ENCODE measurements at places on chromosomes 16 and 17.

GRCh38 chr16:69089091-69089910 is 16.2 kb upstream of the HAS3 start:
- peak; percentile 21 for DNase-seq

DNA sequence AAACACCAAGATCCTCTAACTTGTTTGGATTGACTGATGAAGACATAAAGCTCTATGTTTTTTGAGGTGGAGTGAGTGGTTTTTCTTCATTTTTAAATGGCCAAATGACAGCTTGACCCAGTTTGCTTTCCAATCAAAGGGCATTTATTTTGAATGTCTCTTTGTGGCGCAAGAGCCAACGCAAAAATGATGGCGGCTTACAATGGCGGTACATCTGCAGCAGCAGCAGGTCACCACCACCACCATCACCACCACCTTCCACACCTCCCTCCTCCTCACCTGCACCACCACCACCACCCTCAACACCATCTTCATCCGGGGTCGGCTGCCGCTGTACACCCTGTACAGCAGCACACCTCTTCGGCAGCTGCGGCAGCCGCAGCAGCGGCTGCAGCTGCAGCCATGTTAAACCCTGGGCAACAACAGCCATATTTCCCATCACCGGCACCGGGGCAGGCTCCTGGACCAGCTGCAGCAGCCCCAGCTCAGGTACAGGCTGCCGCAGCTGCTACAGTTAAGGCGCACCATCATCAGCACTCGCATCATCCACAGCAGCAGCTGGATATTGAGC is 329 bp downstream of the NLK start:
- DNase-seq = no peak

GRCh38 chr17:79028496-79029326 is 4.7 kb downstream of the C1QTNF1 start:
- DNase-seq = no peak

DNA sequence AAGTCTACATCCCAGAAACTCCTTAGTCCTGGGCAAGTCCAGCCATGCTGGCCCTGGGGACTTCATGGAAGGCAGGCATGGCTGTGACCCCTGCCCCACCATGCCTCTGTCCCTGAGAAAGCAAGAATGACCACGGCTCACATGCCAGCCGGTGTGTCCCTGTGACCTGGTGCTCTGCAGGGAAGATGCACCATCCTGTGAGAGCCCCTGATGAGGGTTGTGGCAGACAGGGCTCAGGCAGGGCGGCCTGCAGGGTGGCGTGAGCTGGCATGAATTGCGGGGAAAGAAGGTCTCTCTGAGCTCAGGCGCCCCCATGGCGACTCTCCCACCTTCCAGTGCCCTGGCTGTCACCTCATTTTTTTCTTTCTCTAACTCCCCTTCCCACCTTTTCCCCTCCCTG is 260.3 kb downstream of the RBFOX3 start:
- DNase-seq = no peak

- DNase-seq = peak; percentile 22
Observed at GRCh38 chr17:43556292-43556691, 10.2 kb upstream of the ETV4 start.

GRCh38 chr16:64872101-64872500 is 249.8 kb downstream of the CDH11 start:
- no peak for DNase-seq

DNA sequence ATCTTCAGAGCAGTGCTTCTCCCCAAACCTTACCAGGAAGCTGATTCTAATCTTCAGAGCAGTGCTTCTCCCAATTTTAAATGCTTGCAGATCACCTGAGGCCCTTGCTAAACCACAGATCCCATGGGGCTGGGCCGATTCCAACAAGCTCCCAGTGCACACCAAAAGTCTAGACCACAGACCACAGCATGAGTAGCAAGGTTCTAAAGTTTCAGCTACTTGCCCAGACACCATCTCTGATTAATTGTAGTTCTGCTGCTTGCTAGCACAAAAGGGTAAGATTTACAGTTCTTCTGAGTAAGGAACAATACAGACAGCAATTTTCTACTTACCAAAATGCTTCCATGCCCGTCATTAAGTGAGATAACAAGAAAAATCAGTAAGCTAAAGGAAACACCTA is 12.2 kb downstream of the CLEC3A start:
- no peak for DNase-seq

DNA sequence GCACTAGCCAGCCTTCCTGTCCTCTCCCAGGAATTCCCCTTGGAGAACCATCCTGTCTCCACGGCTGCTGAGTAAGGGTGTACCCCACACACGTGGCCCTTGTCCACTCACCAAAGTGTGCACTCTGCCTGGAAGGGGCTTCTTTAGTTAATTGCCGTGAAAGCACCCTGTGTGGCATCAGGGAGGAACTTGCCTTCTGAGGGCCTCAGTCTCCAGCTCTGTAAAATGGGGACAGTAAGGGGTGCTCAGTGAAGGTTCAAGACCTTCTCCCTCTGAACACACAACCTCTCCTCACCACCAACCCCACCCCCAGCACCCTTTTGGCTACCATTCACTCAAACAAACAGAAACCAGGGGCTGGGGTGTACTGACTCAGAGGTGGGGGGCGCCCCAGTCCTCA is 59.1 kb upstream of the LHX1 start:
- no peak for DNase-seq

DNA sequence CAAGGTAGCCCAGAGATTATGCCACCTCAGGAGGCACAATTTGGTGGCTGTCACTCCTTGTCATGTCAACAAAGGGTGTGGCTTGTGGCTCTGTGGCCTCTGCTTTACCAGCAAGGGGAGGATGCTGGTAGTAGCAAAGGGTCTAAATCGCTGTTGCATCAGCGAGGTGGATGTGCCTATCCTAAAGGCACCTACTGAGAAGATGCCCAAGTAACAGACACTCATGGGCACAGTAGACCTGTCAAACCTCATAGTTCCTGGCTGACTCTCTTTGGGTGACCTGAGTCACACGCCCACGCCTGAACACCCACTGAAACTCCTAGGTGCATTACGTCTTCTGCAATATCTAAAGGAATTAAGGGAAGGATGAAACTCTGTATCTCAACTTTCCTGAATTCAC is 139.5 kb downstream of the PRKCB start:
- DNase-seq = peak; percentile 45

GRCh38 chr17:67105213-67105612 is 60.9 kb downstream of the CACNG1 start:
- DNase-seq = no peak

GRCh38 chr16:50651835-50652438 is 29.2 kb downstream of the SNX20 start:
- DNase-seq = no peak

DNA sequence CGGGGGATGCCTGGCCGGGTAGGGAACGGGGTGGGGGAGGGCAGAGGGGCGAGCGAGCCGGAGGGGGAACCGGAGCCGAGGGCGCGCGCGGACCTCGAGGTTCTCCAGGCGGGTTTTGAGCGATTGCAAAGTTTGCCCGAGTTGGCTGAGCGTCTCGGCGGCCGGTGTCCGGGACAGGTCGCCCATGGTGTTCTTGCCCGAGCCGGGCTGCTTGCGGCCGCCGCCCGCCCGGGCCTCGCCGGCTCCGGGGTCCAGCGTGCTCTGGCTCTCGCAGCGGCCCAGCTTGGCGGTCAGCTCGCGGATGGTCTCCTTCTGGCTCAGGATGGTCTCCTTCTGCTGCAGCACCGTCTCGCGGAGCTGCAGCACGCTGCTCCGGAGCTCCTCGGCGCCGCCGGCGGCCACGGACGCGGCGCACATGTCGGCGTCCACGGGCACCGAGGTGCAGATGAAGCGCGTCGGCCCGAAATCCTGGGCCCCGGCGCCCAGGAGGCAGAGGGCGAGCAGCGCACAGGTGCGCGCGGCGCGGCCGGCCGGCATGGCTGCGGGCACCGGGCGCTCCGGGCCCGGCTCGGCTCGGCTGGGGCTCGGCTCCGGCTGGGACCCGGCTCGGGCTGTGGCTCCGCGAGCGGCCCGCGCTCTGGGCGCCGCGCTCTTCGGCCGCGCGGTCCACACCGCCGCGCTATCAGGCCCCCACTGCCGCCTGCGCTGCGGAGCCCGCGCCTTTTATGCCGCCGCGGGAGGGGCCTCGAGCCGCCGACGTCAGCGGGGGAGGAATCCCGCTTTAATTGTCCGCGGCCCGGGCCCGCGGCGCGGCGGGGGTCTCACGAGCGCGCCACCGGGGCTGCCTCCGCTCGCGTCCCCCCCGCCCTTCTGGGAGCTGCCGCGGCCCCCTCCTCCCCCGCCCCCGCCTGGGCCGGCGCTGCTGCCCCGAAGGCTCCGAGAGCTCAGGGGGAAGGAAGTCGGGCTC is at the start of gene NPTX1:
Gene NPTX1, minus strand, starts transcription at position 698 of the 967 bp plus-strand sequence. Its CDS starts 161 bp downstream, at position 537.
- DNase-seq = no peak

GRCh38 chr17:70095455-70095854 is 20.4 kb downstream of the KCNJ16 start:
- no peak for DNase-seq

DNA sequence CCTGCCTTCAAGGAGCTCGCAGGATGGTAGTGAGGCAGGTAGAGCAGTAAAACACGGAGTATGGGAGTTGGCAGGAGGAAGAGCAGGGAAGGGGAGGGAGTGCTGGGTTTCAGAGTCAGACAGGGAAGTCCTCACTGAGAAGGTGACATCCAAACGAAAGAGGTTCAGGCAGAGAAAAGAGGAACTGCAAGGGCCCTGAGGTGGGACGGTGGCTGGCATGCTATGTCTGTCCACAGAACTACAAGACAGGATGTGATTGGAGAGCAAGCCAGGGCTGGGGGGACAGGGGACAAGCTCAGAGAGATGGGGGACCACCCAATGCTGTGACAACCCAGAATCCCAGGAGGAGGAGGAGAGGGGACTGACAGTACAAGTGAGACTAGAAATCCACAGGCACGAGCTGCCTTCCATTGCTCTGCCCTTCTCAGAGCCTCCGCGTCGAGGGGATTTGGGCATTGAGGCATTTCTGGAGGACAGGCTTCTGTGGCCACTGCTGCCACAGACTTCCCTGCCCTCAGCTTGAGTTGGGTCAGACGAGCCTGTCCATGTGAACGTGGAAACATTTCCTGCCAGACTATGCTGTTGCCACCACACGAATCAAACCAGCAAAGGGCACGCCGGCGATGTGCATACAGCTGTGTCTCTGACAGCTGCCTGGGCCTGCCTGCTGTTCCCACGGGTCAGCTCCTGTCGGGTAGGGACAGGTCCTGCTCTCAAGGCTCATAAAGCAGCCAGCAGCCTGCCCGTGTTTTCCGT is 100.1 kb downstream of the RAB11FIP4 start:
- no peak for DNase-seq

All from stimulated activated naive CD8-positive, alpha-beta T cell treated with anti-CD3 and anti-CD28 coated beads, Interleukin-15, Interleukin-2, amounts not matched to agents 100 U/mL and 50 U/mL, for 24 hours (primary cell).